ENCODE measurements at places on chromosomes 12 and 14. TPM values are rescaled to one million over a fixed set of nuclear protein-coding genes. Genes with fewer than 3 reads are reported as not detected.

The ARF3 gene
- total RNA-seq: 194 TPM

The TMTC3 gene
- total RNA-seq: 36.2 TPM

The CLEC4E gene
- 15.3 TPM for total RNA-seq

- H3K36me3 ChIP-seq: no peaks in the 10 kb centered on the region
- no peaks in the 10 kb centered on the region for H3K4me1 ChIP-seq
- H3K27ac ChIP-seq: no peak overlapping the region
Observed at GRCh38 chr12:49974231-49974675, 1.5 kb downstream of the AQP6 start.

The IL22 gene
- total RNA-seq: not detected

The KRT82 gene
- total RNA-seq: not detected

DNA sequence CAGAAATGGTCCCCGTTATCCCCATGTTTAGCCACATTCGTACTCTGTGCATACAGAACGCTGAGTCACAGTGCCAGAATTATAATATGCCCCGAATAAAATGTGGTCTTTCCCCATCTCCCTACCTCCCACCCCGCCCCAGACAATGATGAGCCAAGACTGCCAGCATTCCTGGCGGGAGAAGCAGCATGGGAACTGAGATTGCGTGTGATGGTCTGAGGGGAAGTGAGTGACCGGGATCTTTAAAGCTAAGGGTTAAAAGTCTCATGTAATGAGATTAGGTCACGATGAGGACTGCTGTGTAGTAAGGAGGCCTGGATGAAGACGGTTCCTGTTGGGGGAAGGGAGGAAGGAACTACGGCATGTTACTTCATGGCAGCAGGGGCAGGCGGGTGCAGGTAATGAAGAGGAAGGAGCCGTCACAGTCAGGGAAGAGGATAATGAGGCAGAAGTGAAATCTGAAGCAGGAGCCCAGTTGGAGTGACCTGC, 243.3 kb upstream of the FKBP4 start:
- no peak overlapping the region for H3K4me3 ChIP-seq
- peaks cover 2% of the 10 kb centered on the region for H3K4me1 ChIP-seq
- H3K36me3 ChIP-seq: peaks cover 7% of the 10 kb centered on the region

The MYF6 gene
- not detected for total RNA-seq

DNA sequence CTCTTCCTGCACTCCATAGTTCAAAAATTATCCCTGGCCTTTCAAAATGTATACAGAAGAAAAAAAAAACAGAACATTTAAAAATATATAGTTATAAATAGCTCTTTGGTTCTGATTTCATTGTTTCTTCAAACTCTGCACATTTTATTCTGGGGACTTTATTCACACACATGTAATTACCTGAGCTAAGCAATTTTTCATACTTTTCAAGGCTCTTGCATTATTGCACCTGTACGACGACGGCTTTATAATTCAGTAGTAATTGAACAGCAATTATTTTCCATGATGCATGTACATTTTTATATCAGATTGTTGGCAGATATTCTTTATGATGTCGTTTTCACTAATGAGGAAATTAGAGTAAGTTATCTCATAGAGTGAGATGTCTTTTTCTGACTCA, 13.5 kb upstream of the SLC15A5 start:
- no peaks in the 10 kb centered on the region for H3K36me3 ChIP-seq
- no peaks in the 10 kb centered on the region for H3K4me1 ChIP-seq
- DNase-seq: no peak

DNA sequence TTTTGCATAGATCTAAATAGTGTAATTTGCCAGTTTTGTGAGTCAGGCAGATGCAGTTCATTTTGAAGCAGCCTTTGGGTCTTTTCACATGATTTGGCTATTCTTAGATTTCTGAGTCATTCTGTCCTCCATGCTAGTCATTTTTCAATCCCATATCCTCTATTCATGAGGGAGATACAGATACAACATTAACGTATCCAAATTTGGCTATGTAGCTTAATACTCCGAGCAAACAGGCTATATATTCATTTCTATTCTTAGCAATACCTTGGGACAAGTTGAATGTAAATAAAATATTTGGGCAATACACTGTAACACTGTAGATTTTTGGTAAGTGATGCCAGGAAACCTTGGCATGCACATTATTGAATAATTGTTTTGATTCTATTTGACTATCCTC, 270.7 kb upstream of the PDE3A start:
- H3K27me3 ChIP-seq: no peaks in the 10 kb centered on the region
- H3K27ac ChIP-seq: no peak overlapping the region
- no peaks in the 10 kb centered on the region for H3K36me3 ChIP-seq
- no peaks in the 10 kb centered on the region for H3K4me1 ChIP-seq
- H3K4me3 ChIP-seq: no peak overlapping the region

DNA sequence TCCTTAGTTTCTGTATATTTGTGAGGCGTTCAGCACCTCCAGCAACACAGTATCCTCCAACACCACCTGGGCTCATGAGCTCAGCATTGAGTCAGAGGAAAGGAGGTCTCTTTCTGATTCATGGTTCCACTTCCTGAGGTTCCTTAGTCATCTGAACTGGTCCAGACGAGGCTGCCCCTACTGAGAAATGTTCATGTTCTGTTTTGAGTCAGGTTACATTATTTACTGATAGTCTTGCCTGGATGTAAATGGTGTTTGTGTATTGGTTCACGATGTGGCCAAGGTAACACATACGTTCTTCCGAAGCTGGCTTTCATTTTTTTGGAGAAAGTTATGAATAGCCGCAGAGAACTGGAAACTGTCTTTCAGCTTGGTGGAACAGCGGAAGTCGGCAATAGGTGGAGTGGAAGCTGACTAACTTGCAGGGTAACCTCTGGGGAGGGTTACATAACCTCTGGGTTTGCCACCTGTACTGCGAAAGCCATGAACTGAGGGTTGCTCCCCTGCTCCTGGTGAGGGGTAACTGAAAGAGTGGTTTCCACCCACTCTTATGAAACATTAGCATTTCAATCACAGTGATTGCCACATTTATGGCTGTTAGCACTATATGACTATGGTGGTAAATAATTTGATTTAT, 42.2 kb upstream of the MANSC4 start:
- DNase-seq: no peak
- H3K27ac ChIP-seq: no peak overlapping the region
- H3K4me1 ChIP-seq: no peaks in the 10 kb centered on the region

GRCh38 chr12:51895378-51896135, 7.7 kb downstream of the ANKRD33 start:
- no peak for DNase-seq
- H3K4me1 ChIP-seq: peaks cover 8% of the 10 kb centered on the region
- H3K27me3 ChIP-seq: no peaks in the 10 kb centered on the region
- no peak overlapping the region for H3K27ac ChIP-seq

DNA sequence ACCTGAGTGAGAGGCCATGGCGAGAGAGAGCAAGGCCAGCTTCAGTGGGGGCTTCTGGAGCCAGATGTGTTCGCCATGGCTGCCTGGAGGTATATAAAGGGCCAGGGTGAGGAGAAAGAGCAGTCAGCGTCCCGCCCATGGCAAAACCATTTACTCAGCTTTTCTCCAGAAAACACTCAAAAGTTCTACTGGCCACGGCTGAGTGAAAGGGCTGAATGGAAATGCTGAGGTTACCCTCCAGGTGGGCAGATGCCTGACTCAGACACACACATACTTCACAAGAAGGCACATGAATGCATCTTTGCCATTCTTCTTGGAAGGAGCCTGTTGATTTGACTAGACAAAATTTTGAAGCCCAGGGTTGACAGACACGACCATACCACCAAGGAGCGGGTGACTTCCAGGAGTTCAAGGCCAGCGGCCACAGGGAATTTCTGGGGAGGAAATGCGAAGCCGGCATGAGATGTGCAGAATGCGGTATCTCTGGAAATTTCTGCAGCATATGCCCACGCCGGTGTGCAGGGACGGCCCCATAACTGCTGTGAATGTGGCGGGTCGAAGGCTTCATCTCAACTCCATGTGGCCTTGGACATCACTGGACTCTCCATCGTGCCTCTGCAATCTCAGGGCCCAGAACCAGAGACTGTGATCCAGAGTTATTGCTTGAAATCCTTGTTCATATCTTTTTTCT, at the start of gene IL31:
Gene IL31, minus strand, starts transcription at position 67 of the 691 bp plus-strand sequence. Its CDS starts 49 bp downstream, at position 18.
- no peaks in the 10 kb centered on the region for H3K27me3 ChIP-seq
- H3K27ac ChIP-seq: no peak within 1 kb of the TSS
- H3K4me3 ChIP-seq: no peak within 1 kb of the TSS
- no peak for DNase-seq
- H3K36me3 ChIP-seq: no peaks in the 10 kb centered on the region
- H3K4me1 ChIP-seq: no peaks in the 10 kb centered on the region

- H3K27ac ChIP-seq: peak overlapping the region; percentile 70
- H3K27me3 ChIP-seq: no peaks in the 10 kb centered on the region
- no peak overlapping the region for H3K4me3 ChIP-seq
- H3K4me1 ChIP-seq: peaks cover 14% of the 10 kb centered on the region
Observed at GRCh38 chr12:76449016-76449415, 100.8 kb upstream of the BBS10 start.

The EEA1 gene
- total RNA-seq: 27.9 TPM

GRCh38 chr14:74085828-74086227, 1.1 kb downstream of the LIN52 start:
- no peaks in the 10 kb centered on the region for H3K27me3 ChIP-seq
- no peak for DNase-seq
- no peaks in the 10 kb centered on the region for H3K36me3 ChIP-seq

GRCh38 chr12:108179305-108179704, 50.2 kb downstream of the WSCD2 start:
- H3K4me1 ChIP-seq: no peaks in the 10 kb centered on the region
- H3K27me3 ChIP-seq: no peaks in the 10 kb centered on the region
- no peak overlapping the region for H3K27ac ChIP-seq
- no peak overlapping the region for H3K4me3 ChIP-seq
- no peak for DNase-seq
- H3K36me3 ChIP-seq: no peaks in the 10 kb centered on the region

GRCh38 chr12:50934371-50934851, 17.9 kb upstream of the HIGD1C start:
- H3K27ac ChIP-seq: peak overlapping the region; percentile 78
- H3K4me1 ChIP-seq: peaks cover 3% of the 10 kb centered on the region
- no peak for DNase-seq
